ENCODE measurements at places on chromosomes 4 and X.

DNA sequence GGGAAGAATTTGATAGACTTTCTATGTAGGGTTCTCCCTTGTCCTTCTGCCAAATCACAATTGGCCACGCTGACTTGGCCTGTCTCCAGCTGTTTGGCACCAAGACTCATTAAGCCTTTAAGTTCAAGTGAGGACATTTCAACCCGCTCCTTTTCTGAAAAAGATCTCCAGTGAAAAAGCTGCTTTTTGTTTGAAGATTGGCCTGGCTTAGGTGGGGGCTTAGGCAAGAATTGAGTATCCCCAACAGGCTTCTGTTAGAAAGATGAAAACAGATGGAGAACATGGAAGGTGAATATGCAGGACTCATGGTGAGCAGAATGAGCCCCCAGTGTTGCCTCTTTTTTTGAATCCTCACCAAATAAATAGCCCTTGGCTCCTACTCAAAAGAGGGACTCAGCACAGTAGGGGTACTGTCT, 28.5 kb upstream of the LIMCH1 start:
- no peak for DNase-seq

DNA sequence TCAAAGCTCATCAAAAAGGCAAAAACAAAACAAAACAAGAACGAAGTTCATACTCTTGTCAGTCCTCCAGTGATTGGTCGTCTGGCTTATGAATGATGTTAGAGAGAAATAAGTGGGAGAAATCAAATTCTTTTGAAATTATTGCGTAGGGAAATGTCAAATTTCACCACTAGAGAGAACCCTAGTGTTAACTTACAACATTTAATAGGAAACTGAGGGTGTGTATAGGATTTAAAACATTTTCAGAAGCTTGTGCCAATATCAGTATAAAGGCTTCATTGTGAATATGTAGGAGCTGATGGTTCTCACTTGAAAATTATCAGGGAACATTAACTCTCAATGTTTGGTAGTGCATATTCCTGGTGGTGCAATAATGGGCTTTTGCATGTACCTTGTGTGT, 17.4 kb downstream of the ADH6 start:
- no peak for DNase-seq

DNA sequence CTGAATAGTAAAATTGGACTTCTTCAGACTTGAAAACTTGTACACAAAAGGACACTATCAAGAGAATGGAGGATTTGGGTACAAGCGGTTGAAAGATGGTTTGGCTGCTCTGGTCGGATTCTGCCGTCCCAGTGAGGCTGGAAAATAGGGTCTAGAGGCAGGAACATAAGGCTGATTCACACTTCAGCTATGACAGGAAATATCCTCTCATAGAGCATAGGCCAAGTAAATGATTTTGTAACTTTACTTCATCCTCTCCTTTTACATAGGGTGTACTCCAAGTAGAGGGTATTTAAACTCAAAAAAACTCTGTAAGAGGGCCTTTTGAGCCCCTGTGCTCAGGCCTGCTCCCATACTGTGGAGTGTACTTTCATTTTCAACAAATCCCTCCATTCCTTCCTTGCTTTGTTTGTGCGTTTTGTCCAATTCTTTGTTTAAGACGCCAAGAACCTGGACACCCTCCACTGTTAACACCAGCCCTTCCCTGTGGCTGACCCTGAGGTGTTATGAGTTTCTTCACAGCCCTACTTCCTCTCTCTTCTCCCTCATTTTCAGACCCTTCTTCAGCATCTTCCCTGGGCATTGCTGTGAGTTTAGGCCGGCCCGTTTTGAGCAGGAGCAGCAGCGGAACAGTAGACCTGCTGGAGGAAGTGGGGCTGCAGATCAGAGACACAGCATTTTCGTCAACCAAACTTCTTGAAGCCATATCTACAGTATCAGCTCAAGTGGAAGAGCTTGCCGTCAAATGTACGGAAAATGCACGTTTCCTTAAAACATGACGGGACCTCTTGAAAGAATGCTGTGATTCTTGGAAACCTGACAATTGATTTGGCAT, 7.2 kb downstream of the PGAM4 start:
- peak; percentile 5 for DNase-seq

GRCh38 chrX:50705042-50705441, 109.0 kb downstream of the SHROOM4 start:
- DNase-seq = no peak

DNA sequence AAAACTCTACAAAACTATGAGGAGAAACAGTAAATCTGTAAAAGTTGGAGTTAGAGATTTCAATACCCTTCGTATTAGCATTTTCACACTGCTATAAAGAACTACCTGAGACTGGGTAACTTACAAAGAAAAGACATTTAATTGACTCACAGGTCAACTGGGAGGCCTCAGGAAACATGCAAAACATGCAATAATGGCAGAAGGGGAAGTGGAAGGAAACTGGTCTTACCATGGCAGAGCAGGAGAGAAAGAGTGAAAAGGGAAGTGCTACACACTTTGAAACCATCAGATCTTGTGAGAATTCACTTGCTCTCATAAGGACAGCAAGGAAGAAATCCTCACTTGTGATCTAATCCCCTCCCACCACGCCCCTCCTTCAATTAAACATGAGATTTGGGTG, 949.9 kb downstream of the TECRL start:
- DNase-seq = no peak

GRCh38 chrX:57848857-57849256, 61.4 kb downstream of the ZXDA start:
- no peak for DNase-seq

- DNase-seq = no peak
Measured at GRCh38 chr4:2592572-2592971, 56.1 kb downstream of the FAM193A start.

GRCh38 chrX:119870626-119871131, 854 bp downstream of the RNF113A start:
- DNase-seq = peak; percentile 37

DNA sequence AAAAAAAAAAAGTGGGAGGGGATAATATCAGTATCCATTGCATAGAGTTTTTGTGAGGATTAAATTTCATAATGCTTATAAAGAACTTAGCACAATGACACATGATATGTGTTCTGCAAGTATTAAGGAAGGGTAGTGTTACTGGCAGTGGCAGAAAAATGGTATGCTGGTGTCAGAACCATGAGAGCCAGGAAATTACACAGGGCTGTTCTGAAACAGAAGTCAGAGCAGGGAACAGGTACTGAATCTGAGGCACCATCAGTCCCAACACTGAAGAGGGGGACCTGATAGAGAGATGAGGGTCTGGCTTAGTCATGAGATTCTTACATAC, 601.1 kb upstream of the GRIA3 start:
- no peak for DNase-seq

DNA sequence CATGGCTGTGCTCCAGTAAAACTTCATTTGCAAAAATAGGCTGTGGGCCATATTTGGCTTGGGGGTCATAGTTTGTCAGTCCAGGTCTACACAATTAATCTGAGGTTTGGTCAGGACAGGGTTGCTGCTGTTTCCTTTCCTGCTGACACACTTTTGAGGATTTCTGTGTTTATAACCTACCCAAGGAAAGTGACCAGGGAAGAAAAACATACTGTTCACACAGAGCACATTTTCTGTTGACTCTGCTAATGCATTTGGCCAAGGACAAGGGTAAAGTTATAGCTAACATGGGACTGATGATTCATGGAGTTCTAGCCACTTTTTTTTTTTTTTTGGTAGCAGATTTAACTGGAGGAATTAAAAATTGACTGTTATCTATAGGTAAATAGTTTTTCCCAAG, 43.9 kb upstream of the GEMIN8 start:
- DNase-seq = no peak

DNA sequence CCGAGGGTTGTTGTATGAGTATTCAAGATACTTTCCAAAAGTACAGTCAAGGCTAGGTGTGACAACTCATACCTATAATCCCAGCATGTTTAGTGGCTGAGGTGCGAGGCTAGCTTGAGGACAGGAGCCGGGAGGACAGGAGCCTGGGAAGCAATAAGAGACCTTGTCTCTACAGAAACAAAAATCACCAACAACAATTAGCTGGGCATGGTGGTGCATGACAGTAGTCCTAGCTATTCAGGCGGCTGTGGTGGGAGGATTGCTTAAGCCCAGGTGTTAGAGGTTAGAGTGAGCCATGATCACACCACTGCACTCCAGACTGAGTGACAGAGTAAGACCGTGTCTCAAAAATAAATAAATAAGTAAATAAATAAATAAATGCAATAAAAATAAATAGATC, 91.6 kb downstream of the TLL1 start:
- no peak for DNase-seq

DNA sequence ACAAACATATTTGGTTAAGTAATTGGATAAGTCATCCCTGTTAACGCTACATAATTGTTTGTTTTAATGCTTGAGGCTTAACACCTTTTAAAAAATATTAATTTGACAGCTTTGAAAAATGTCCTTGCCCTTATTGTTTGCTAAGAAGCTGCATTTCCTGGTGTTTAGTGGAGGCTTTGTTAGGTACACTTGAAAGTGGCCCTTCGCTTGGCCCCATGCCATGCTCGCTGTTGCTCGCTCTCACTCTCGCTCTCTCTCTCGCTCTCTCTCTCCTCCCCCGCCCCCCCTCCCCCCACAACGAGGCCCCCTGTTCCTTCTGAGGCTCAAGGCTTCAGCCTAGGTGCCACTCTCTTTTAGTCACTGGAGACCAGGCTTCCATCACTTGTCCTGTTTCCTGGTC, 139.6 kb downstream of the DCLK2 start:
- DNase-seq = no peak

- no peak for DNase-seq
Measured at GRCh38 chrX:115642895-115643530, 82.0 kb downstream of the PLS3 start.

- no peak for DNase-seq
Measured at GRCh38 chr4:64715741-64716140, 306.5 kb upstream of the TECRL start.

Data from activated naive CD4-positive, alpha-beta T cell treated with Interleukin-2 at 50 U/mL for 16 hours (primary cell).